Naive thymus-derived CD4-positive, alpha-beta T cell (primary cell): ENCODE measurements at places on chromosomes 4 and X. TPM values are rescaled to one million over a fixed set of nuclear protein-coding genes. Genes with fewer than 3 reads are reported as not detected.

- DNase-seq, result peak; percentile 20
Observed at GRCh38 chrX:32448320-32448719, 763.0 kb downstream of the DMD start.

DNA sequence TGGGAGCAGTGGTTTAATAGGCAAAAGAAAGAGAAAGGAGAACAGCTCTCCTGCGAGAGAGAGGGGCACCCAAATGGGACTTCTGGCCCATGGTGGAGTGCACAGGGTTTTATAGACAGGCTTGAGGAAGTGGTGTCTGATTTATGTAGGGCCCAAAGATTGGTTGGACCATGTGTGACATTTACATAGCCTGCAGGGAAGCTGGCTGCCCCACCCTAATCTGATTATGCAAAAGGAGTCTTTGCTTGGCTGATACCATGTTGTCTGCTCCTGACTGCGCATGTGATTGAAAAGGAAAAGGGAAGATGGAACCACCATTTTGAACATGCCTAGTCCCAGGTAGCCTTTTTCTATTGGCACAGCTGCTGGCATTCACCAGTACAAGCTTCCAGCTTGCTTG lies 100.0 kb upstream of the DIPK2B start:
- no peak for DNase-seq

The TRPC3 gene
- total RNA-seq, result not detected

DNA sequence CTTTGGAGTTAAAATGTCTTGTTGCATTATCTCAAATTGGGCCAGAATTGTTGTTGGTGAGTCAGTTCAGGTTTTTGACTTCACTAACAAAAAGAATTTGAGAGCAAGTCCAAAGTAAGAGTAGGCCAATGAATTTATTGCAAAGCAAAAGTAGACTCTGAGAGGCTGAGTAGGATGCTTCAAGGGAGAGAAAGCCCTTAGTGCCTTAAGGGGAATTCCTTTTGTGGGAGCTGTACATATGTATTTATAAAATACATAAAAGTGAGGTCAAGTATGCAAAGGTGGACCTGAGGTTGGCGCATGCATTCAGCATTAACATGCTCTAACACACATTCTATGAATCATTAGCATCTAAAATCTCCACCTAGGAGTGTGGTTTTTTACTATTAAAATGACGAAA lies 565.4 kb downstream of the GRXCR1 start:
- no peak for DNase-seq

The SPATA18 gene
- not detected for total RNA-seq

DNA sequence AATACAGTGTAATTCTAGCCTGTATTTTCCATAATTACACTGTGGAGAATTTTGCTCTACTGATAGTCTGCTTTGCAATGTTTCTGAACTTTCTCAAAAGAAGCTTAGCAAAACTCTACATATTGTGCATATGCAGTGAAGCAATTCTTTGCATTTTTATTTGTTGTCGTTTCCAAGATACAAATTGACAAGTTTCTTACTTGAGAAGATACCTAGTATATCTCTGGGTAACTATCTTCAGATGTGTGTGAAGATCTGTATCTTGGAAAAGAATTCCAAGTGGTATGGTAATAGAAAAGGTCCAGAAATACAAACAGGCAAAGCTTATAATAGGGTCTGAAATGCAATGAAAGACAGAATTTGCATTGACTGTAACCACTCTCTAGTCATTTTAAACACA lies 1119.8 kb upstream of the INTU start:
- DNase-seq, result no peak

The ATP1B4 gene
- not detected for total RNA-seq

The NXF2 gene
- not detected for total RNA-seq

The TLL1 gene
- total RNA-seq, result not detected

GRCh38 chr4:189200353-189200752 lies 740.3 kb upstream of the FRG1 start:
- no peak for DNase-seq

DNA sequence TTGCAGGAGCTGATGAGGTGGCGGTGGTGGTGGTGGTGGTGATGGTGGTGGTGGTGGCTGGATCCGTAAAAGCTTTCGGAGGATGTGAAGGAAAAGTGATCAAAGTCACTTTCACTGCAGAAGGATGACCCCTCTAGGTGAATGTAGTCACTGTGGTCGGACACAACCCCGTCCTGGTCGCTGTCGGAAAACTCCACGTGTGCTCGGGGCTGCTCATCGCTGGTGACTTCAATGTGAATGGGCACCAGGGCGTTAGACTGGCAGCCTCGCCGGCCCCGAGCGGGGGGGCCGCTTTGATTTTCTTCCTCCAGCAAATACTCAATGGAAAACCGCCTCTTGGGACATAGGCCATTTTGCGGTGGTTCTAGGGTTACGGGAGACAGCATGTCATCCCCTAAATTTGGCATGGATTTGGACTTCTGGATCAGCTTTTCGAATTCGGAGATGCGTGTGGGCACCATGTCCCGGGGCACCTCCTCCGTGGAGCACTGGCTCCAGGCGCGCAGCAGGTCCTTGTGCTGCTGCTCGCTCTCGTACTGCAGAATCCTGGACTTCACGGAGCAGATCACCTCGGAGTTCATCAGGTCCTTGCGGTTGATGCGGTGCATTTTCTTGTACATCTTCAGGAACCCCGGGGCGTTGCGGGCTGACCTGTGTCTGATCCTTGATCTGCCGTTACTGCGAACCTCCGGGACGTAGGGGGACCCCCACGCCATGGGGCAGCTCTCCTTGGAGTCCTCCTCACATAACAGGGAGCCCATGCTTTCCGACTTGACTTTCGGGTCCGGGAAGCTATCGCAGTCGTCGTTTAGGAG lies 88.3 kb upstream of the PDLIM3 start:
- DNase-seq, result no peak

- no peak for DNase-seq
Observed at GRCh38 chrX:4762196-4762595, 1048.7 kb upstream of the PRKX start.

The TRIML2 gene
- total RNA-seq, result not detected

DNA sequence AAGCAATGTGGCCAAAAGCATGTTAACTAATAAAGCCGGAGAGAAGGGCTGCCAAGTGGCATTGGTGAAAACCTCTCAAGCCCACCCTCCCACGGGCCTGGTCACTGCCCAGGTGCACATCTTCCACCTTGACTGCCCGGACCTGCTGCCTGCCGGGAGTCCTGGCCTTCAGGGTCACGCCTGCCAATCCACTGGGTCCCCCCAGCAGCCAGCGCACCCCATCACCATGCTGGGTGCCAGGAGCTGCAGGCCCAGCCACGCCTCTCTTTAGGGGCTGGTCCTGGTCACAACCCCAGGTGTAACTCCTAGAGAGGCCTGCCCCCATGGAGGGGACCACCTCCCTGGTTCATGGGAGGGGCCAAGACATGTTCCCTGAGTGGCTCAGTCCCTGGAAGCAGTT lies 66.4 kb downstream of the PSAPL1 start:
- no peak for DNase-seq

The SH3D19 gene
- not detected in 2 replicates for total RNA-seq

The FABP2 gene
- not detected for total RNA-seq

The CT45A2 gene
- not detected in 2 replicates for total RNA-seq

DNA sequence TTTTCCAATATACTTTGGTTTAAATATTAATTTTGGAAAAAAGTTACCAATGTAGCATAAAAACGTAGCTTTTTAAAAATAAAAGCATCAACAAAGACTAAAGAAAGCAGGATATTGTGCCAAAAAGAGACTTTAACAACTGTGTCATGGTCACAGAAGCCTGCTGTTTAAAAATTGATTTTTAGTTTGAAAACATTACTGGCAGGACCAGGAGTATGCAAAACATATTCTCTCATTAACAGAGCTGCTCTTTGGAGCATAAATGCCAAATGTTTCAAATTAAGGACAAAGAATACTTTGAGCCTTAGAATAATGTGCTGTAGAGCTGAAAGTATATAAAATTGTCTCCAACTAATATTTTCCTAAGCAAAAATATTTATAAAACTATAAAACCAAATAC lies 279.0 kb downstream of the ARAP2 start:
- no peak for DNase-seq

DNA sequence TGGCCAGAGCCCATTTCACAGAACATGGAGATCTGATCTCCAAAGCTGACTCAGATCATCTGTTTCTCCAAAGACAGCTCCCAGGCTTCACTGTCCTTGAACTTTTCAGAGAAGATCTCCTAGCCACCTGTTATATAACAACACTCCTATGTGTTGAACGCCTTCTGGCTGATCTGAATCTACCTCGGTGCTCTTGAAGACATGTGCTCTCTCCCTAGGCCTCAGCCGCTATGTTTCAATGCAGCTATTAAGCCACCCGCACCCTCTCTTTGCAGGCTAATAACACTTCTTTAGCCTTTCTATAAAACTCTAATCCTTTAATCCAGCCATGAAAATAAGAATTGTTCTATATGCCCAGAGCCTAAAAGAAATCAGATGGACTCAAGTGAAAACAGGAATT lies 34.9 kb downstream of the SEL1L3 start:
- no peak for DNase-seq

The VSIG4 gene
- 0.89 TPM for total RNA-seq
